HTR-8/SVneo (cell line): ENCODE measurements at places on chromosomes 16 and 17.

DNA sequence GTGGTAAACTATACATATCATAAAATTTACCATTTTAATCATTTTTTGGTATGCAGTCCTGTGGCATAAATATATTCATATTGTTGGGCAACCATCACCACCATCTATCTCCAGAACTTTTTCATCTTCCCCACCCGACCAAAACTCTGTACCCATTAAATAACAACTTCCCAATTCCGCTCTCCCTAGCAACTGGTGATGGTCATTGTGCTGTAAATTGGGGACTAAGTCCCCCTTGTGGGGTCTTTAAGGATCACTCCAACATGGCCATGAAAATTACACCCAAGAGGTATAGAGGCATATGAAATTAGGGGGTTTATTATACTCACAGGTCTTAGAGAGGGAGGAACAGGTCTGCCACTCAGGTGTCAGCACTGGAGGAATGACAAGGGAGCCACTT is 57.4 kb upstream of the NKD1 start:
- DNase-seq = no peak

GRCh38 chr17:58632324-58633314 is 59.2 kb downstream of the TEX14 start:
- DNase-seq = no peak

GRCh38 chr17:68750208-68750562 is 149.0 kb upstream of the FAM20A start:
- no peak for DNase-seq

- DNase-seq = no peak
Measured at GRCh38 chr17:55323518-55324295, 58.9 kb downstream of the HLF start.

GRCh38 chr16:30421010-30421409 is 8.8 kb downstream of the DCTPP1 start:
- DNase-seq = no peak

- DNase-seq = peak; percentile 68
Measured at GRCh38 chr17:17724307-17725010, 43.2 kb downstream of the RAI1 start.

DNA sequence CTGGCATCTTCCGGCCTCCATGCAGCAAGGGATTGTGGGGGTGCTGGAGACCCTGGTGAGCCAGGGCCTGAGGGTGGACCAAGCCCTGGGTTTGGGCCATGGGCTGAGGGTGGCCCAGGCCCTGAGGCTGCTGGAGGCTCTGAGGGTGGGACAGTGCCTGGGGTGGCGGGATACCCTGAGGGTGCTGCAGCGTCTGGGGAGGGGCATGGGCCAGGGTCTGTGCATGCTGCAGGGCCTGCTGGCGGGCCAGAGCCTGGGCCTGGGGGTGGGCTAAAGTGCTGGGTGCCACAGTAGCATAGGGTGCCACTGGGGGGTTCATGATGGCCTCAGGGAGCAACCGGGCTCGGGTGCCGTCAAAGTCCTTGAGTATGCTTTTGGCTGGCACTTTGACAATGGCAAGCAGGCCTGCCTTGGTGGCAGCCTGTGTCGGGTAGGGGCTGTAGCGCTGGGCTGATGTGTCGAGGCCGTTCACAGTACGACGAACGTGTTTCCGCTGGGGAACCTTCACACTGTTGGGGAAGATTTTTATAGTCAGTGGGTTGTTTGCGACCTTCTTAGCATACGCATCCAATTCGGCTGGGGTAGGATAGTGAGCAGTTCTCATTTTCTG is 15.6 kb downstream of the TRAF4 start:
- DNase-seq = no peak

DNA sequence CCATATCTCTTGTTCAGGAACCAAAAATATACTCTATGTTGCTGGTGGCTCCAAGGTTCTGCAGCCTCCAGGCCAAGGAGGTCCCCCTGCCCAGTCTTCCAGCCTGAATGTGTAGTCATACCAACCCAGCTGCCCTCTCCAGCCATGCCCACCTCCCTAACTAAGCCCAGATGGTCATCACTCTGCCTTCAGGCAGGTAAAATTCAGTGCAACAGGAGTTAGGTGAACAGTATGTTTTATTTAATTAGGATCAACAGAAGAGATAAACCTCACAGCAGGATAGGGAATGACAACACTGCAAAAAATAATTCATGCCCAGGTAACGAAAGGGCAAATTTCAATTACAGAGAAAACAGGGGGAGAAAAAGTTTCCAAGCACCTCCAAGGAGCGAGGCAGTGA is 9.1 kb downstream of the ZNF423 start:
- DNase-seq = no peak

- no peak for DNase-seq
Measured at GRCh38 chr16:67805718-67806427, 487 bp downstream of the RANBP10 start.

DNA sequence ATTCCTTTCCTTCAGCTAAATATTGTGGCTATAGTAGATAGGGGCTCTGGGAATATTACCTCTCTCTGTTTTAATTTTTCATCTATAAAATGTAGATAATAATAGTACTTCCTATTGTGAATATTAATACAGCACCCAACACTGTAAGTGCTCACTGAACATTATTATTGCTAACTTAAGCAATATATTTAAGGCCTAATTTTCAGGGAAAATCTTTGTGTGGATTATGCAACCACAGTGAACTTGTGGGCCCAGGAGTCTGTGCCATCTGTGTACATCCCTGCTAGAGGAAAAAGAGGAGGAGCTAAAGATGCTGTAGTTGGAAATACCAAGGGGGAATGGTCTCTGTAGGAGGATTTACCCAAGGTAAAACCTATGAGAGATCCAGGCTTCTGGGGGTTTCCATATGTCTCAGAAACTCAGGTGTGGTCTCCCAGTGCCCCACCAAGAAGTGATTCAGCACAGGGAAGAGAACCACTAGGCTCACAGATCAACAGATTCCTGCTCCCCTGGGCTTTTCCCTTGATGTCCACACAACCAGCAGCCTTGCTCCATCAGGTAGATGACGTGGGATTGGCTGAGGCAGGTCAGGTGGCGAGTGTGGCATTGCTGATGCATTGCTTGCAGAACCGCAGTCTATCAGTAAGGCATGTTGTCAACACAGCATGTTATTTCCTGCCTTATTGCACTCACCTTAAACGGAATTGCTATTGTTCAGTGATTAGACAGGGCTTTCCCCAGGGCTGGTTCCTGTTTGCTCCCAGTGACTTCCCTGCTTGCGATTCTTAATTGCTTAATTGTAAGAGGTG is 1.6 kb upstream of the N4BP1 start:
- no peak for DNase-seq

DNA sequence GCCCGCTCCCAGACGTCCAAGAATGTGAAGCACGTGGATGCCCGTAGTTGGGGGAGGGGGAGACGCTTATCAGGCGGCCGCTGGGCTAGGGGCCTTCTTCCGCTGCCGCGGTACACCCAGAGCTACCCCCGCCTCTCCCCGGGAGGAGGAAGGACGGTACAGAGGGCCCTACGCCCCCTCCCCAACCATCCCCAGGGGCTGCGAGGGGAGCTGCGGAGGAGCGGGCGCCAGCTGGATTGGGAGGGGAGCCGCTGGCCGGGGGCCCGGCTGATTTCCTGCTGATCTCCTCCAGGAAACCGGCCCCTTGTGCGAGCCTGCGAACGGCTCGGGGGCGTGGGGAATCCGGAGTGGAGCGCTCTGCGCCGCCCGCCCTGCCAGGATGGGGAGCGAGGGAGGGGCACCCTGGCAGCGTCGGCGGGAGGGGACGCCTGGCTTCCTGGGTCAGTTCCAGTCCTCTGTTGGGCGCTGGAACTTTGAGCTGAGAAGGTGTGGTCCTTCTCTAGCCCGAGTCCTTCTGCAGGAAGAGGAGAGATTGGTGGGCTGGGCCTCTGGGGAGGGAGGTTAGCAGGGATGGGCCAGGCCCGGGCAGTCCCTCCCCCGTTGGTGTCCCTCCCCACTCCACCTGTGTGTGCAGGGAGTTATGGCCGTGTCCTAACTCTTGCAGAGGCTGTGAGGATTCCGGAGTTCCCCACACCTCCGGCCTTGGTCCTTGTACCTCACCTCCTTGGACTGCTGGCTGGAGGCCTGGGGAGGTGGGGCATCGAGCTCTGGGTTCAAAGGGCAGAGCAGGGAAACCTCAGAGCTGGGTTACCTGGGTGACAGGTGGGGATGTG is 19.2 kb downstream of the GJD3 start:
- peak; percentile 81 for DNase-seq

DNA sequence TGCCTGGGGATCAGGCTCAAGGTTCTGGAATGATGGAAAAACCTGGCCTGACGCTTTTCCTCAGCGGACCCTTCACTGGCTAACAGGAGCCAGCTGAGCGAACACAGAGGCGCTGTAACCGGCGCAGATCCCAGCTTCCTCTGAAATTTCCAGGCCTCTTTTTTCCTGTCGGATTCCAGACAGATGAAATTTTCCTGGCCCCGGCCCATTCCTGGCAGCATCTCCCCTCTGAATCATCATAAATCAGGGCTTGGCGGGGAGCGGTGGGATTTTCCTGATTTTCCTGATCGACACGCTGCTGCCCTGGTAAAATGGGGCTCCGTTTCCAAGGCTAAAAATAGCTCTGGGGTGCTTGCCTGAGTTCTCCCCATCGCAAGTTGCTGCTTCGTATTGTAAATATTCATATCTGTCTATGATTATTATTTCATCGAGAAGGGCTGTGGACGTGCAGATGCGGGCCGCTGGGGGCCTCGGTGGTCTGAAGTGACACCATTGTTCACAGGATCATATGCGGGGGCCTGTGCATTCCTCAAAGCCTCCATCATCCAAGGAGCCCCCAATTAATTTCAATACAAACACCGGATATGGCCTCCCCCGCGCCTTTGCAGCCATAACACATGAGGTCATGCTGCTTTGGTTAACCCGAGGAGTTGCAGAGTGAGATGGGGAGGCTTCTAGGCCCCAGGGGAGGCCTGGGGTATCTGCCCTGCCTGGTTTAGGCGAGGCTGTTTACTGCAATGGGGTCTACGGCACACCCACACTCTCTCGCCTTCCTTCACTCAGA is 45.8 kb upstream of the ETV4 start:
- DNase-seq = peak; percentile 88

DNA sequence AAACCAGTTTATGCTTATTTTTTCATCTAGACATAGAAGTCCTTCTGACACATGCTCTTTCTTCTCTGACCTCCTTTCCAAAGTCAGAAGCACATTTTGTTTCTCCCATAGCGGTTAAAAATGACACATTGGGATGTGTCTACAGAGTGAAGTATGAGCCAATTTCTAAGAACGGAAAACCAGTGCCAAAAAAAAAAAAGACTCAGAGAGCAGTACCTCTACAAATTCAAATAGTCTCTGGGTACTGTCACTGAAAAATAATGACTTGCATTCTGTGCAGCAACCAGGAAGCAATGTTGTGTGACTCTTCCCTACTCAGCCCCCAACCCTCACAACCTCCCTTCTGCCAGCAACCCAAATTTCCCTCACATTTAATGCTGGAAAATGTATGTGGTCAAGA is 145.5 kb upstream of the PMFBP1 start:
- DNase-seq = no peak

- no peak for DNase-seq
Measured at GRCh38 chr16:70749006-70749678, 51.8 kb downstream of the VAC14 start.

DNA sequence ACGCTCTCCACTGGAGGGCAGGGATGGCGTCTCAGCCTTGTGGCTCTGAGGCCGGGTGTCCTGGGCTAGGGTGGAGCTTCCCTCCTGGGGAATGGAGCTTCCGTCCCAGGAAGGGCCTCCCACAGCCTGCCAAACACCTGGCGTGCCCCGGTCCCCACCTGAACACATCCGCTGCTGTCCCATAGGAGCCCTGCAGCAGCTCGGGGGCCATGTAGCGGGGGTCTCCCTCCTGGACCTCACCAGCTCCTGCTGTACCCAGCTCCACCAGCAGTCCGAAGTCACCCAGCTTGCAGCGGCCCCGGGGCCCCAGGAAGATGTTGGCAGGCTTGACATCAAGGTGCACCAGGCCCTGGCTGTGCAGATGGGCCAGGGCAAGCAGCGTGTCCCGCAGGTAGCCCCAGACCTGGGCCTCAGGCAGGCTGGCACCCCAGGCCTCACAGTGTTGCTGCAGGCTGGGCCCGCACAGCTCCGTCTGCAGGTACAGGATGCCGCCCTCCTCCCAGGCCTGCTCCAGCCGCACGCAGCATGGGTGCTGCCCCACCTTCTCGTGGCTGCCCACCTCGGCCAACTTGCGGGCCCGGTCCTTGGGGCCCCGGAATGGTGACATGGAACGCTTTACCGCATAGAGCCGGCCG is 5.0 kb downstream of the PKMYT1 start:
- DNase-seq = no peak

GRCh38 chr16:46897471-46897870 is 13.3 kb downstream of the GPT2 start:
- DNase-seq = no peak

DNA sequence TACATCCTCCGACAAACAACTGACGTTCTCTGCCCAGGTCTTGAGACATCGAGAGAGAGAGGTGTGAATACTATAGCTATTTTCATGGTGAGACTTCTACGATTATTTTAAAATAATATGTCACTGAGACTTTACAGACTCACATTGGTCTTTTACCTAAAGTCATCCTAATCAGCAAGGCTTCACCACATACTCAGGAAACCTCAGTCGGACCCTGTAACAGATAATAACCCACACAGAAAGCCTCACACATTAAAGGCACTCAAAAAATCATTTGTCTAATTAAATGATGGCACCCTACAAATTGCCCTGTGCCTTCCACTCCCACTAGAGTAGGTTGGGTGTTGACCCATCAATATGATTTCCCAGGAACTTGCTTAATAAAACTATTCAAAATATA is 19.8 kb upstream of the SLC39A11 start:
- DNase-seq = no peak

DNA sequence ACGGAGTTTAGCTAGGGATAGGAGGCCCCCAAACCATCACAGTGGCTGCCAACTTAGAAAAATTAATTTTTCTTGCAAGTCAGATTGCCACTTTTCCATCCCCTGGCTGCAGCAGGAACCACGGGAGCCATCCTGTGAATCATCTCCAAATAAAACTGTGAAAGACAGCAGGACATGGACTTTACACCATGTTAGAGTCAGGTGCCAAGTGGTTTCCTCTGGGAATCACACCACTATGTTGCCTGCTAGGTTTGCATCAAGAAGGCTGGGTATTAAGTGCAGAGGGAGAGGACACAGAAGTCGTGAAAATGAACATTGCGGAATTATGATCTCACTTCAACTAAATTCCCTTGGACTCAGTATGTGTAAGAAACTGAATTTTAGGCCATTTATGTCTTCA is 471.3 kb upstream of the GOT2 start:
- DNase-seq = no peak

- no peak for DNase-seq
Measured at GRCh38 chr17:17349724-17350106, 46.5 kb downstream of the NT5M start.

DNA sequence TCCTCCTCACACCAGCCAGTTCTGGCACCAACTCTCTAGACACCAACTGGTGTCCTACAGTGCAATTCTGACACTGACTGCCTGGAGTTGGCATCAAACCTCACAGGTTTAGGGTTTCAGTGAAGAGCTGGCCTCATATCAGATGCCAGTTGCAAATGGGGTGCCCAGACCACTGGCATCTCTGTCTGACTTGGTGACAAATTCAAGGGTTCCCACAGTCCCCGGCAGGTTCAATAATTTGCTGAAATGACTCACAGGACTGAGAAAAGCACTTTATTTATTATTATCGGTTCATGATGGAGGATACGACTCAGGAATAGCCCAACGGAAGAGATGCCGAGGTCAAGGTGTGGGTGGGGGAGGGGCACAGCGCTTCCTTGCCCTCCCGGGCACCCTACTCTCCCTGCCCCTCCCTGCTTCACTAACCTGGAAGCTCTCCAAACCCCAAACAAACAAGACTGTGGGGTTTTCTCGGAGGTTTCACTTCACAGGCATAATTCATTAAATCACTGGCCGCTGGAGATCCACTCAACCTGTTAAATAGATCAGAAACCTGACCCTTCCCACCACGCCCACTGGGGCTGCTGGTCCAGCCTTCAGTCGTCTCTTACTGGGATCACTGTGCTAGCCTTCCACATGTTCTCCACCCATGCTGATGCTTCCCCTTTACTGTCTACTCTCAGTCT is 1.7 kb upstream of the NLRP1 start:
- no peak for DNase-seq
